ENCODE measurements at places on chromosomes 12 and 14.

- no peak for DNase-seq
Measured at GRCh38 chr12:71708658-71709057, 22.8 kb downstream of the TMEM19 start.

DNA sequence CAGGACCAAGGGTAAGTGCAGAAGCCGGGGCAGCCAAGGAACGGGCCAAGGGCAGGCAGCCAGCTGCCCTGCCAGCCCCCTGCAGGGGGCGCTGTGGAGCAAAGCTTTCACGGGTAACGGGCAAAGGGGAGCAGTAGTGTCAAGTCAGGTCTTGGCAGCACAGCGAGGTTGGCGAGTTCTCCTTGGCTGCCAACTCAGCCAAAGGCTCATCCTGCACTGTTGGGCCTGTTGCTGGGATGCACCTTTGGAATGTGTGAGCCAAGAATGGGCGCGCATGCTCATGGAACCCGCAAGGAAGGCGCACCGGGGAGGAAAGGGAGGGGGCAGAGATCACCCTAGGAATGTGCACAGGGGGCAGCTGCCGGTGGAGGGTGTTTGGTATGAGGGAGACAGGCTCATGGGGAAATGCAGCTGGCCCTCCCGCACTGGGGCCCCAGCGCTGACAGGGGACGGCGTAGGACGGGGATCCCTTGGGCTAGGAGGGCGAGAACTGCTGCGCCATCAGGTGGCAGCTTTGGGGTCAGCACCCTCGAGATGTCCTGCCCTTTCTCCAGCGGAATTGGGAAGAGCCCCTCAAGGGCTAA, 138.0 kb downstream of the ASCL4 start:
- peak; percentile 33 for DNase-seq

DNA sequence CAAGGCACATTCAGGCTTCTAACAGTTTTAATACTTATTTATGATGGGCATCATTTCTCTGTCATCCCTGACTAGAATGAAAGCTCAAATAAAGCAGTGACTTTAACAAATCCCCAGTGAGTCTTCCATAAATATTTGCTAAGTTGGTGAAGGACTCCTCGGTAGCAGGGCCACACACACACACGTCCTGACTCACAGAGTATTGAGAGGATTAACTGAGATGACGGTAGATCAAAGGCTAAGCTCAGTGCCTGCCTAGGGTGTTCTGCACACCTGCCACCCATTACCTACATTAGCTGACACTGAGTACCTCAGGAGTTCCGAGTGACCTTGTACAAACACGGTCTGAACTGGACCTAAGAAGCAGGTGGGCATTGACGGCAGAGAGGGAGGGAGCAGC, 197.3 kb upstream of the SFSWAP start:
- no peak for DNase-seq

GRCh38 chr14:74400919-74401503, 25.0 kb downstream of the SYNDIG1L start:
- DNase-seq = no peak

DNA sequence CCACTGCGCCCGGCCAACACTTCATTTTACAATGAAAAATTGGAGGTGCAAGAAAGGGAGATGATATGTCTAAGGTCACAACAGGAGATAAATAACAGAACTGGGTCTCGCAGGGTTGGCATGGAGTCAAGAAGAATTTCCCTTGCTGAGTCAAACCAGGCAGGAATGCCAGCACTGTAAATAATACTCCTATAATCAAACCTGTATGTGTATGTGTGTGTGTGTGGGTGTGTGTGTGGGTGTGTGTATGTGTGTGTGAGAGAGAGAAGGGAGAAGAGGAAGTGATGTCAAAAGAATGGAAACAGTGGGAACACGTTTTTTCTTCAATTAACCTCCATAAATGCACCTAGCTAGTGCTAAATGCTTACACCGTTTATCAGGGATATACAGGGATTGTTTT, 70.4 kb downstream of the TMEM116 start:
- no peak for DNase-seq

DNA sequence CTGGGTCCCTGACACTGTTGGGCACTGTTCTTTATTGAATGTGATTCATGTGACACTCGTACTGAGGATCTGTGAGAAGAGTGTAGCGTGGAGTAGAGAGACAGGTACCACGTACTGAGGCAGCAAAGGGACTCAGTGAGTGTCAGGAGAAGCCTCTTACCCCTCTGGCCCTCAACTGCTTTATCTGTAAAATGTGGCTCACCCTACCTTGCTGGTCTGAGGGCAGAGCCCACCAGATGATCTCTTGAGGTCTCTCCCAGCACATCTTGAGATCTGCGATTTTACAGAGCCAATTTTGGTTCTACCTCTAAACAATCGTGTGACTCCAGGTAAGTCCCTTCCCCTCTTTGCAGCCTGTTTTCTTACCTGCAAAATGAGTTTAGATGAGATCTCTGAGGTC, 3.1 kb downstream of the CEBPE start:
- DNase-seq = no peak

- DNase-seq = no peak
Measured at GRCh38 chr12:2118481-2119255, 65.9 kb downstream of the CACNA1C start.

DNA sequence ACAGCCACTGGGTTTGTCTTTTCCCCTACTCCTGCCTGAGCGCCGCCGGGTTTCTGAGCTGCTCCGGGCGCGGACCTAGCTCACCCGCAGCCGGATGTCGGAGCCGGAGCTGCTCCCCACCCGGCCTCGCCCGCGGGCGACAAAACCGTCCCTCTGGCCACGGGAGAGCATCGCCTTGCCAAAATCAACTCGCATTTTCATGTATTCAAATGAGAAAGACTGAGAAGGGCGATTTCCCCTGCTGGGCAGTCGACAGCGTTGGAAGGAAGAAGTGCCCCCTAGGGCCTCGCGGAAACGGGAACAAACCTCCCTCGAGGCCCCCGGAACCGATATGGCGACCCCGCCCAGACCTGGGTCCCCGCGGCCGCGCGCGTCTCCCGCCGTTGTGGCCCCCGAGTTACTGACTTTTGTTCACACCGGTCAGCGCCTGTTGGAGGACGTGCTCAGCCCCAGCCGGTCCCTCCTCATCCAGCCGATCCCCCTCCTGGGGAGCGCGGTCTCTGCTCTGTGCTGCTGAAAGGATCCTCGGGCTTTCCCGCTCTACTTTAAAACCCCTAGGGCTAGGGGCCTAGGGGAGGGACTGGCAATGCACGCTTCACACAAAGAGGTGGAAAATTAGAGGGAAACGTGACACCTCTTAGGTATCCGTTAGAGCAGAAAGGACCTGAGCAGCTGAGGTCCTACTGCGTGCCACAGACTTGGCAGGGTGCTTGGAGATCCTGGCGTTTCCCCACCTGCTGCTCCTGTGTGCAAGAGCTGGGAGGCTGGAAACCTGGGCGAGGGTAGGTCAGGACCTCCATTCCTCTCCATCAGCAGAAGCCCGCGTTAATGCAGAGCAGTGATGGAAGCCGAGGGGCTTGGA, 4.3 kb downstream of the TTC6 start:
- DNase-seq = no peak

DNA sequence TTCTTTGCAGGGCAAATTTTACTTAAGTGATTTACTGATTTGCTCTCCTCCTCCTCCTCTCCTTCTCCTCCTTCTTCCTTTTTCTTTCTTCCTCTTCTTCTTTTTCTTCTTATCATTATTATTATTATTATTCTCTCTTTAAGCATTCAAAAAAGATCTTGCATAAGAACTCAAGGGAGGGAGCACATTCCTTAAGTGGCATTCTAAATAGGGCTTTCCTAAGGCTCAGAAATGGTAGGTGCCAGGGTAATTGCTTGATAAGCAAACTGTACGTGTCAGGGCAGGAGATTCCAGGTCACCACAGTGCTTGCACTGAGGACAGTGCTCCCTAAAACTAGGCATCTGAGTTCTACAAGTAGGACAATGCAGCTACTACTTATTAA, 92.4 kb downstream of the SPTSSA start:
- no peak for DNase-seq

GRCh38 chr14:67943947-67944346, 124.4 kb downstream of the RAD51B start:
- DNase-seq = peak; percentile 85

GRCh38 chr14:54023027-54023426, 66.4 kb upstream of the BMP4 start:
- DNase-seq = no peak

GRCh38 chr14:98498019-98498885, 773.7 kb downstream of the BCL11B start:
- DNase-seq = no peak

DNA sequence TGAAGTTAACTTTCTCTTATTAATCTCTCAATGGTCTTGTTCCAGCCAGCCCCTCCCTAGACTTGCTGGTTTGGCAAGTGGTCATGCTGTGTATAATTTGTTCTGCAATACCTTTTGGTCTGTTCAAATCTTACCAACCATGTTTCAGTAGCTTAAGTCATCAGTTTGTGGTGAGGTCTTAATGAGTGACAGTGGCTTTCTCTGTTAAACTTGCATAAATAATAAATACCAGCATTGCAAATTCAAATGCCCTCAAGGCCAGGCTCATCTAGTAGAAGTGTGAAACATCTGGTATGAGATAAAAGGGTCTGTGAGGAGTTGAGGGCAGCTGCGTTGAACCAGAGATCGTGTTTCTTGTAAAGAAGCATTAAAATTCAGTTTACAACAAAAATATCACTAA, 319.5 kb downstream of the TMEM117 start:
- no peak for DNase-seq

DNA sequence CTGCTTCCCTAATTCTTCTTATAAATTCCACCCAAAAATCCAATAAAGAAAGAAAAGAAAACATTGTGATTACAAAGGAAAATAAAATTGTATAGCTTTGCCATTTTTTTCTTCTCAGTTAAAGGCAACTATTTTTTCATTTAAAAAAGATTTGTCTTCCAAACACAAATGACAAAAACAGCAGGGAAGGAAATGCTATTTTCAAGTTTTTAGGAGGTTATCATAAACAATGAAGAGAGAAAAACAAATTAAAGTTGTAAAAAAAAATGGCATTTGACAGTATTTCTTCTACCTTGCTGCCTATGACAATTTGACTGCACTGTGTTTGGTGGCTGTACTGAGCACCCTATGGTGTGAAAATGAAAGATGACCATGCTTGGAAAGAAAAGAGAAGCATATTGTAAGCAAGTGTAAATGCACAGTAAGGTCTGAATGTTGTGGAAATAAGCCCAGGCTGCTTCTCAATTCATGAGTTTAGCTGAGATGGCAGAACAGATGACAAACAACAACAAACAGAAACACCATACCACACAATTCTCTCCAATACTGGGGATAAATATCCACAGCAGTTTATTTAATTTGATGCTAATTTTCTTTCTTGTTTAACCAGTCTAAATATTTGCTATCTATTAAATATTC, 109.8 kb downstream of the PRKD1 start:
- no peak for DNase-seq

GRCh38 chr12:132602572-132603239, 7.7 kb downstream of the LRCOL1 start:
- no peak for DNase-seq

DNA sequence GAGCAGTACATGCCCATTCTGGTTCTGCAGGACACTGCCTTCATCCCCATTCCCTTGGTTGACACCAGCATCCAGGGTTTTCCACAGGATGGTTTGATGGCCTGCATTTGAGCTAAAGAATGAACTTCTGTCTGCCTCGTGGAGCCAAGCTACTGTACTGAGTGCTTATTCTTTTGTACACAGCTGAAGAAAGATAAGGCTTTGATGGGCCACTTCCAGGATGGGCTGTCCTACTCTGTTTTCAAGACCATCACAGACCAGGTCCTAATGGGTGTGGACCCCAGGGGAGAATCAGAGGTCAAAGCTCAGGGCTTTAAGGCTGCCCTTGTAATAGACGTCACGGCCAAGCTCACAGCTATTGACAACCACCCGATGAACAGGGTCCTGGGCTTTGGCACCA, 23.7 kb downstream of the BCL2L14 start:
- no peak for DNase-seq

DNA sequence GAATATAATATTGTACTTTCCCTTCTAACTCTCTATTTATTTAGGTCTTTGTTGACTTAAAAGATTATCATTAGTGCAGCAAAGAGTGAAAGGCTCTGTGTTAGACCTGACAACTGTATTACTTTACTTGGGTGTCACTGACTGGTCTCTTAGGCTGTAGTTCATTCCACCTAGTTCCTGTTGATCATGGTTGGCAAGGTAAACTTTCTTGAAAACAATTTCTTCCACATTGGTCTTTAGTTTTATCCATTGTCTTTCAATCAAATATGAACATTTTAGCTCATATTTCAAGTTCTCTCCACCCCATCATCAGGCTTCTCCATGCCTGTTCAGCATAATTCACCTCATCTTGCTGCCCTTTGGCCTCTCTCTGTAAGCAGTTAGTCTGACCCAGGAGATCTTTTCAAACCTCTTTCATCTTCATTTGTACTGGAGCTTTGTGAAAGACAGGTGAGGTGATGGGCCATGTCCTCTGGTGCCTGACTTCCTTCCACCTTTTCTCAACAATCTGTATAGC, 32.1 kb upstream of the PPM1H start:
- no peak for DNase-seq

DNA sequence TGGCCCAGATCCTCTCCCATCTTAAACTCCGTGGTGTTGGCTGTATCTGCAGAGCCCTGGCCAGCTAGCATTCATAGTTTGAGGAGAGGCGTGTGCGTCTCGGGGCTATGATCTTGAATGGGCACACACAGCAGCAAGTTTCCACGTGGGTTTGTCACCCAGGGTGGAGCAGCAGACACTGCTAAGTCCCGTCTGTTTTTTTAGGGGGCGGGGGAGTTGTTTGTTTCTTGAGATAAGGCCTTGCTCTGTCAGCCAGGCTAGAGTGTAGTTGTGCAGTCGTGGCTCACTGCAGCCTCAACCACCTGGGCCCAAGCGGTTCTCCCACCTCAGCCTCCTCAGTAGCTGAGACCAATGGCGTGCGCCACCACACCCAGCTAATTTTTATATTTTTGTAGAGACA, 20.1 kb upstream of the TEX22 start:
- no peak for DNase-seq

DNA sequence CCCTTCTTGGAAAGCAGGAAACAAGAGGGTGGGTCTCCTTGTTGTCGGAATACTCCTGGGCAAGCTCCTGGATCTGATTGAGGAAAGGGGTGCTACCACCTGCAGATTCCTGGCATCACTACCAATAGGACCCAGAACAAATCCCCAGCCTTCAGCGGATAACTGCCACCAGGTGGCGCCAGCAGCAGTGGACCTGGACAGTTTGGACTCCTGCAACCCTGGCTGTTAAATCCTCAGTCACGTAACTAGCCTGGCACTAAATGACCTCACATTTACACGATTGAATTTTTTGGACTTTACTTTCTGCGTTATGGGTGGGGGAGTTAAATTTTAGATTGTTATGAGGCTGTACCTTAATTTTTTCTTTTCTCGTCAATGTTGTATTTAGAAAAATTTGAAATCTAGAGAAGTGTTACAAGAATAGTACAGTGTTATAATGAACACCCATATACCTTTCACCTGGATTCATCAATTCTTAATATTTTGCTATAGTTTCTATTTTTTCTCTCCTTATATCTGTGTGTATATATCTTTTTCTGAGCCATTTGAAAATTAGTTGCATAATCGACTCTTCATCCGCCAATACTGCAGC, 95.6 kb downstream of the GAS2L3 start:
- DNase-seq = peak; percentile 10

GRCh38 chr14:96130391-96130790, 74.2 kb upstream of the BDKRB2 start:
- DNase-seq = no peak

- peak; percentile 25 for DNase-seq
Measured at GRCh38 chr12:62912644-62913043, 22.3 kb downstream of the PPM1H start.

GRCh38 chr12:121530600-121531355, 50.0 kb downstream of the KDM2B start:
- DNase-seq = no peak

- no peak for DNase-seq
Measured at GRCh38 chr12:65712260-65713004, 111.9 kb upstream of the HMGA2 start.

- DNase-seq = no peak
Measured at GRCh38 chr12:51391283-51392123, at the start of gene GALNT6. Gene GALNT6 (minus strand): TSS chr12:51391406. CDS start chr12:51379781, 11,625 bp downstream.
